ENCODE measurements at places on chromosomes 12 and 14.

GRCh38 chr14:96131836-96132235 is 72.8 kb upstream of the BDKRB2 start:
- DNase-seq = no peak

DNA sequence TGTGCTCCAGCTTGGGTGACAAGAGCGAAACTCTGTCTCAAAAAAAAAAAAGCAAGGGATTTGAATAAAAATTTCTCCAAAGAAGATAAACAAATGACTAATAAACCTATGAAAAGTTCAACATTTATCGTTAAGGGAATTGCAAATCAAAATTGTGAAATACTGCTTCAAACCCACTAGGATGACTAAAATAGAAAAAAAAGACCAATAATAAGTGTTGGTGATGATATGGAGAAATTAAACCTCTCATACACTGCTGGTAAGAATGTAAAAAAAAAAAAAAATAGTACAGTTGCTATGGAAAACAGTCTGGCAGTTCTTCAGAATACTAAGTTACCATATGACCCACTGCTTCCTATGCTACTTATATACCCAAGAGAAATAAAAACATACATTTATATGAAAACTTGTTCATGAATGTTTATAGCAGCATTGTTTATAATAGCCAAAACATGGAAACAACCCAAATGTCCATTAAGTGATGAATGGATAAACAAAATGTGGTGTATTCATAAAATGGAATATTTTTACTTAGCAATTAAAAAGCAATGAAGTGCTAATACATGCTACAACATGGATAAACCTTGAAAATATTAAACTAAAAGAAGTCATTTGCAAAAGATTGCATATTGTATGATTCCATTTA is 39.4 kb upstream of the TMPRSS12 start:
- DNase-seq = no peak

GRCh38 chr12:24630446-24630845 is 318.5 kb downstream of the BCAT1 start:
- DNase-seq = no peak

DNA sequence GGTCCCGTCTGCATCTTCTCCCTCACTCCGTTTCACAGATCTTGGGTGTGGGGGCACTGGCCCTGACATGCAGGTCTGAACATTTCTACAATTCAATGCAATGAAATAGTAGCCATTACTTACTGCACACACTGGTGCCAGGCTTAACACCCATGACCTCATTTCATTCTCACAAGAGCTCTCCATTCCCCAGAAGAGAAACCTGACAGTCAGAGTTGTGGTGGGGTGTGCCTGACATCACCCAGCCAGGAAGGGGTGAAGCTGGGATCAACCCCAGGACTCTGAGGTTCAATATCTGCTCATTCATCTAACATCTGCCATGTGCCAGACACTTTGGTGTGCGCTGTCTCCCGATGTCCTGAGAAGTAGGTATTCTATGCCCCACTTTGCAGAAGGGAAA is 34.7 kb downstream of the MVK start:
- DNase-seq = no peak

DNA sequence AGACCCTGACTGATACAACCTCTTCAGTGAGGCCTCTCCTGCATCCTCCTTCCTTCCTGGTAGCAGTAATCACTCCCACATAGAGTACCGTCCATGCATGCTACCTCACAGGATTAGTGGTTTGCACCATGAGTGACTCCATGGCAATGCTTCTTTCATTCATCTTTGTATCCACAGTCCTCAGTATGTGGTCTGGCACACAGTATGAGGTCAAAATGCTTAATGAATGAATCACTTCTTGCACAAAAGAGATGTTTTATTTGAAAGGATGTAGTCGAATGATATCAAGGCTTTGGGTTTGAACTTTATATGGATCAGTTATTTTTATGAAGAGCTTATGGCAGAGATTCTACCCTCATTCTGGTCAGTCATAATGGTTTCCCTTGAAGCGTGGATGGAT is 42.2 kb downstream of the KCNA5 start:
- no peak for DNase-seq

DNA sequence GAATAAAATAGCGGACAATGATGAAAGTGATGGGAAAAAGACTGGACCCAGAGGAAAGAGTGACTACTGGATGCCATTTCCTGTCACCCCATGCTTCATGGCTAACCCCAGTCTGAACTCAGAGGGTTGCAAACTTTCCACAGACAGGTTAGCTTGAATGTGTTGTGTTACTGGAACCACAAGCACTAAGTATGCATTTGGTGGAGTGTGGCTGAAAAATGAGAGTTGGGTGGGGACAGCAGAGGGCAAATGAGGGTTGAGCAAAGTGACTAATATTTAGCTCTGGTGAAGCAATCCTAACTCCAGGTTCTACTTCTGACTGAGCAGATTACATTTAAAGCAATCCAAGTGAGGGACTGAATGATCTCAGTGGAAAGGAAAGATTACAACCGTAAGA is 1.6 kb downstream of the SLC16A7 start:
- peak; percentile 90 for DNase-seq

GRCh38 chr12:113479590-113480335 is 8.1 kb upstream of the LHX5 start:
- DNase-seq = no peak

Measured in activated CD4-positive, alpha-beta T cell treated with anti-CD3 and anti-CD28 coated beads, Interleukin-2, amount 50 U/mL, for 16 hours (primary cell).